ENCODE measurements at places on chromosomes 12 and 14.

DNA sequence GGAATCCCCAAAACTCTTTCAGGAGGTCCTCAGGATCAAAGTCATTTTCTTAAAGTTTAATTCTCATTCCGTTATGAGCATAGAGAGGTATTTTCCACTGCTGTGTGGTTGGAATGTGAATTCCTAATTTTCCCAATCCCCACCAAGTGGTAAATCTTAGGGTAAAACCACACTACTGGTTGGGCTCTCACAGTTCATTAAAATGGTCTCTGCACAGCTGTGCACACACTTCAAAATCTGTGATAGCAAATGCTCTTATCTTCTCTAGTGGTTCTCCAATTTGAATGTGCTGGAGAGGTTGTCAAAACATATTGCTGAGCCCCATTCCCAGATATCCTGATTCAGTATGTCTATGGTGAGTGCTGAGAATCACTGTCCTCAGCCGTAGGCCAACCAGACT lies 189.1 kb downstream of the BMP4 start:
- DNase-seq: no peak

DNA sequence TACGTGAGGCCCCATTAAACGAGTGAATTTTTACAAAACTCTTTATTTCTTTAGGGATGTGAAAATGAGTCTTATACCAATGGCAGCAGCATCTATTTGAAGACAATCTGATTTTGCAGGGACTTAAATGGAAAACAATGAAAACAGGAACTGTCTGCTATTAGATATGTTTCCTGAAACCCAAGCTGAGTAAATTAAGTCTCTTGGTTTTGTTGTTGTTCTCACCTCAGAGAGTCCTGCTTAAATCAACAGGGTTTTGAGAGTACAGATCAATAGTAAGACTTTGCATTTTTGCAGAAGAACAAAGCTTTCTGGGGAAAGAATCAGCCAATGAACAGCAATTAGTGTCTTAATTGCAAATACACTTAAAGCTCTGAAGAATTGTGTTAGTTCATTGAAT lies 39.1 kb upstream of the LGR5 start:
- no peak for DNase-seq

DNA sequence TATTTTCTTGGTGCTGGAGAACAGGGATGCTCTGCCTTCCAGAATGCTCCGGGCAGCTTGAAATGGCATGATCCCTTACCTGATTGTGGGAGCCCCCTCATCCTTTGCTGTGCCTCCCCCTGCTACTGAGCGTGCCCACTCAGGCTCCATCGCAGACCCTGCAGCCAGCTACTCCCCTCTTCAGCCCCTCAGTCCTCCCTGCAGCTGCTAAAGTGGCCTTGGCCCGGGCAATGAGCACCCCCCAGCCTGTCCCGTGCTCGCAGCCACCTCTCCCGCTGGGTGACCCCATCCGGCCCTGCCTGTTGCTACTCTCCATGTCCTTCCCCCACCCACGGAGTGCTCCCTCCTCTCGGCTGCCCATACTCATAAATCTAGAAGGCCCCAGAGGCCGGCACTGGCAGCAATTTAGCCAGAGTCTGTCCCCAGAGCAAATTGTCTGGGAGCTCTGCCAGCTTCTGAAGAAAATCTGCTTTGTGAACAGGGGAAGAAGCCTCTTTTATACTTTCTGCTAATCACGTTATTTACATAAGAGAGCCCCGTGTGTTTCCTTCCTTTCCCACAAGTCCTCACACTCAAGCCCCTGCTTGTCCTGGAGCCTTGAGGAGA lies 143.7 kb upstream of the FRMD6 start:
- peak; percentile 66 for DNase-seq

- DNase-seq: no peak
Observed at GRCh38 chr12:38691164-38691563, 214.2 kb downstream of the CPNE8 start.

DNA sequence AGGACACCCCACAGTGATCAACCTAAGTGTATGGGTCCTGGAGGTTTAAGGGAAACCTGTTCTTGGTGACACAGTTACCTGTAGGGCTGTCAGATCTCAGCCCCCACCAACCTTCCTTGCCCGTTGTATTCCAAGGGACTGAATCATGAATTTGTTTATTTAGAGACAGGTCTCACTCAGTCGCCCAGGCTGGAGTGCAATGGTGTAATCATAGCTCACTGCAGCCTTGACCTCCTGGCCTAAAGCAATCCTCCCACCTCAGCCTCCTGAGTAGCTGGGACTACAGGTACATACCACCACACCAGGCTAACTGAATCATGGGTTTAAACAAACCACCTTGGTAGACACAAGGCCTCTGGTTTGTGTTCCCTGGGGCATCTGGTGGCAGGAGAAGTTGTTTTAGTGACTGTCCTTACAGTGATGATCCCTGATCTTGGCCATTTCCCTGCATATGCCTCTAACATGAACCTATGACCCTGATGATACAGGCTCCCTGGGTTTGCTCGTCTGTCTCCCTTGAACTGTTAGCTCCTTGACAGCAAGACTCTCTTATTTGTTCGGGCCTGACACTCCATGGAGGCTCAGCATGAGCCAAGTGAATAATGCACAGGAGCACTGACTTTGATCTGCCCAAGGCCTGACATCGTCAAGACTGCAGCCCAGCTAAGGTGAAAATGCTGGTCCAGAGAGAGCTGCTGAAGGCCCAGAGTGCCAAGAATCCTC lies 47.9 kb downstream of the PITPNM2 start:
- DNase-seq: no peak
